DMS 273 treated with DMSO at 0.1 percent for 48 hours (cell line): ENCODE measurements at places on chromosomes 12 and 14.

- no peak for DNase-seq
Measured at GRCh38 chr14:77154421-77154820, 12.8 kb upstream of the ZDHHC22 start.

GRCh38 chr14:49134940-49135339, 451.2 kb downstream of the RPS29 start:
- DNase-seq = no peak

DNA sequence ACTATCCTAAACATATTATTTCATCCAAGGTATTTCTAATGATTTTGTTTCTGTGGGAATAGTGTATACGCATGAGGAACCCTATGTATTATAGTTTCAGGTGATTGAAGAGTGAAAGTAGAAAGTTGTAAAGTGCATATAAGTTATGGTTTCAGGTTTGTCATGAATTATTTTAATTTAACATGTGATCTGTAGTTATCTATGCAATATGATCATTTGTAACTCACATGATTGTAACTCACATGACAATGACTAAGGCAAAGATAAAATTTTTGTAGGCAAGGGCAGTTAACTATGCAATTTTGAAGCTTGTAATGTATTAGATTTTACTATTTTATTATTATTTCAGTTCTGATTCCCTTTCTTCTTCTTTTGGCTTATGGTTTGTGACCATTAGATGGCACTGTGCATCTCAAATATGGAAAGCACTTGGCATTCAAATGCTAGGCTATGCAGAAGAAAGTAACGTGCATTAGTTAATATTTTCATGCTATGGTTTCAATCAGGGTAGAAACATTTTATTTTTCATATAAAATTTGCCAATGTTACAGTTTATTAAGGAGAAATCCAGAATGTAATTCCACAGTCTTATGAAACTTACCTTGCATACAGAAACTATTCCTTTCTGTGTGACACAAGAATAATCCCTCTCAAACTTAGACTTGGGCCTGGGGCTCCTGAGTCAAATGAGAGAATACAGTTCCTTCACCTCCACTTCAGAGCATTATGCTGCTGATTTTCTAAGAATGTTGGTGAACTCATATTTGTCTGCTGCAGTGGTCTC, 15.8 kb upstream of the TMEM30B start:
- DNase-seq = peak; percentile 15

GRCh38 chr12:14514154-14514842, 53.4 kb downstream of the PLBD1 start:
- DNase-seq = no peak

GRCh38 chr14:100033347-100034075, 31.7 kb upstream of the EVL start:
- DNase-seq = no peak

- DNase-seq = no peak
Measured at GRCh38 chr12:53483979-53484377, 15.3 kb downstream of the MAP3K12 start.

DNA sequence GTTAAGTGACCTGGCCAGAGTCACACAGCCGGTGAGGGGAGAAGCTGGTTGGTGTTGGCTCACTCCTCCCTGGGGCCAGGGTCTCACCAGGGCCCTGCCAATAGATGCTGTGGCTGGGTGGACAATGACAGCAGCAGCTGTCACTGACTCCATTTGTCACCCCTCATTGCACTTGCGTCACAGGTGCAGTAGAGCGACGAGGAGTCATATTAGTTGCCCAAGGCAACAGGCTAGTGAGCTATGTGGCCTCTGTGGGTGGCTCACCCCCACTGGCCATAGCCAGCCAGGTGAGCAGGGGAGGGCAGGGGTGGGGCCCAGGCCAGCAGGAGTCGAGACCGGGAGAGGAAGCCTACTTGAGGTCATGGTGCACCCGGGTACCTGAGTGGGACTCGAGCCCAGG, 9.7 kb downstream of the SLC25A47 start:
- DNase-seq = no peak

DNA sequence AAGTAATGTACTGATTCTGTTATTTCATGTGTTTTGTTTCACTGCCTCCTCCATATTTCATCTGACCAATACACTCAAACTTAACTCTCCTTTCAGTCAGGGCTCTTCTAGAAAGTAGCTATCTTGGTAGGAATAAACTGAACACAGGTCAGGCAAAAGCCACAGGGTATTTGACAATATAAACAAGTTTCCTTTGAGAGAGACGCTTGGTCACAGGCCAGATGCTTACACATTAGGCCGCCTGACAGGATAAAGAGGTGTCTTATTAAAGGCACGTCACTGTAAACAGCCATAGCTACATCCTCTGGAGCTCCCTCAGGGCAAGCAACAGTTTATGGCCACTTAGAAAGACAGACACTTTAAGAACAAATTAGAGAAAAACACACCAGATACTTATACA, 607.5 kb downstream of the SLC6A15 start:
- no peak for DNase-seq

DNA sequence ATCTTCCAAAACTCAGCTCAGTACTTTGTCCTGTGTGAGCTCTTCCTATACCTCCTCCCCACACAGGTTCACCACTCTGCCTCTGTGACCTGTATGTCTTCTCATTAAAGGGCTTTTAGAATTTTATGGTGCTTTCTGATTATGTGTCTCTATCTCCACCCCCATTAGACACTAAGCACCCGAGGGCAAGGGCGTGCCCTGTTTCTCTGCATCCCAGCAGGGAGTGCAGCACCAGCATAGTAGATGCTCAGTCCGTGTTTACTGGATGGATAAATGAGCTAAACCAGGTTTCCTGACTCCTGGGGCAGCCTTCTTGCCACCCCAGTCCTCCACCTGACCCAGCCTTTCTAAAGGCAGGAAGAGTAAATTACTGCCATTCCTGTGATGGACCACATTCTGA, 333.8 kb downstream of the CACNA1C start:
- no peak for DNase-seq
